ENCODE measurements at places on chromosomes 6 and 20. TPM values are rescaled to one million over a fixed set of nuclear protein-coding genes. Genes with fewer than 3 reads are reported as not detected.

SLCO4A1 gene
- total RNA-seq, result 20.2 TPM

LST1 gene
- 6.3 TPM for total RNA-seq

ZSCAN16 gene
- 7.1 TPM for total RNA-seq

POLR1C gene
- total RNA-seq, result 19.3 TPM

TTLL9 gene
- total RNA-seq, result not detected

SNX5 gene
- 47.5 TPM for total RNA-seq

SLC13A3 gene
- 1.6 TPM for total RNA-seq

COL12A1 gene
- total RNA-seq, result 146 TPM

CRISP3 gene
- total RNA-seq, result not detected

DTNBP1 gene
- 14.4 TPM for total RNA-seq

SPATA25 gene
- 7.9 TPM for total RNA-seq

TREML4 gene
- not detected for total RNA-seq

SLC44A4 gene
- total RNA-seq, result 1.1 TPM

RIMS4 gene
- total RNA-seq, result 3.1 TPM

IMPG1 gene
- 0.54 TPM for total RNA-seq

SPATS1 gene
- not detected for total RNA-seq

MYB gene
- 0.93 TPM for total RNA-seq

FLRT3 gene
- 8.3 TPM for total RNA-seq

SGK1 gene
- 29.0 TPM for total RNA-seq

BLCAP gene
- 63.5 TPM for total RNA-seq

NKX2-2 gene
- total RNA-seq, result not detected

POLH gene
- 4.8 TPM for total RNA-seq

PABPC1L gene
- total RNA-seq, result 3.0 TPM

TMEM74B gene
- total RNA-seq, result 1.8 TPM

TAGAP gene
- total RNA-seq, result 2.7 TPM

RBPJL gene
- not detected for total RNA-seq

NSFL1C gene
- 52.1 TPM for total RNA-seq

BMP2 gene
- total RNA-seq, result 5.3 TPM

NRM gene
- total RNA-seq, result 4.4 TPM
